ENCODE measurements at places on chromosomes 5 and 9.
A peak's percentile ranks its signal among the peaks of the same experiment; 100 is the strongest.

DNA sequence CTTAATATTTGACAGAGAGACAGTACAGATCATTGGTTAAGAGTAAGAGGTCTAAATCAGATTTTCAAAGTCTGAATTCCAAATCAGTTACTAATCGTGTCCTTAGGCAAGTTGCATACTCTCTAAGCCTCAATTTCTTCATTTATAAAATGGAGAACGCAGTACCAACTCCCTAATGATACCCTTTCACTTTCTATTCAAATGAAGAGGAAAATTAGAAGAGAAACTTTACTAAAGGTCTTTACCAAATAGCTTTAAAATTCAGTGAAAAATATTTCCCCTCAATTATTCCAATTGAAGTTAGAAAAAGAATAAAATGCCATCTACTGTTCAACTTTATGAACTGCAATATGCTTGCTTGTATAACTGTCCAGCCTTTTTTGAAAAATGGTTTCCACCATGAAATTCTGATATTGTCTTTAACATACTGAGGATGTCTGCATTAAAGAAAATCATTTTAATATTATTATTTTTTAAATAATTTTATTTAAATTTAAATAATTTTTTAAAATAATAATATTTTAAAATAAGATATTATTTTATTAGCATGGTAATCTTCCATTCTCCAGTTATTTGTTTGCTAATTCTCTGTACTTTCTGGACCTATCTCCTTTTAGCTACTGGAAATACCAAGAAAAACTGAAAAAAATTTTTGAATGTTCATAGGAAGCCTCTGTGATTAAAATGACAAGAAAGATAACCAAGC lies 36.0 kb downstream of the POC5 start:
- peak; percentile 21 for DNase-seq

DNA sequence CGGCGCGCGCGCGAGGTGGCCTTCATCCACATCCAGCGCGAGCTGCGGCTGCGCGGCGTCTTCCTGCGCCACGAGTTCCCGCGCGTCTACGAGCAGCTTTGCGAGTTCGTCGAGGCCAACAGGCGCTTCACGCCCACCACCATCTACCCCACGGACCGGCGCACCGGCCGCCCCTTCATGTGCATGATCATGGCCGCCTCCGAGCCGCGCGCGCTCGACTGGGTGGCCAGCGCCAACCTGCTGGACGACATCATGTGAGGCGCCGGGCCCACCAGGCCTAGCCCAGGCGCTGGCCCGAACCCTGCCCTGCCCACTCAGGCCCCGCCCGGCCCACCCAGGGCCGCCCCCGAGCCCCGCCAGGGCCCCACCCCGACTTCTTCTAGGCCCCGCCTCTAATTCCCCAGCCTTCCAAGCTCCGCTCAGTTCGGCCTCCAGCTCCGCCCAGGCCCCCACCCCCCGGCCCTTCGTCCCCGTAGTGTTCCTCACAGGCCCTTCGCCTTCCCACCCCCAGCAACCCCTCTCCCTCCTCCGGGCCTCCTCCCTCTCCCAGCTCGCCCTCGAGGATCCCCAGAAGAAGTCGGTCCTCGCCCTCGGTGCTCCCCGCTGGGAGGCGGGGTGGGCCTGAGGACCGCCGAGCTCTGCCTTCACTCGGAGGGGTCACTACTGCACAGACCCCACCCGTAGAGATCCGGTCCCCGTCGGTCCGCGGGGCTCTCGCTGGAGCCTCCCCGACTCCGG lies 2.0 kb upstream of the PHPT1 start:
- DNase-seq: no peak

DNA sequence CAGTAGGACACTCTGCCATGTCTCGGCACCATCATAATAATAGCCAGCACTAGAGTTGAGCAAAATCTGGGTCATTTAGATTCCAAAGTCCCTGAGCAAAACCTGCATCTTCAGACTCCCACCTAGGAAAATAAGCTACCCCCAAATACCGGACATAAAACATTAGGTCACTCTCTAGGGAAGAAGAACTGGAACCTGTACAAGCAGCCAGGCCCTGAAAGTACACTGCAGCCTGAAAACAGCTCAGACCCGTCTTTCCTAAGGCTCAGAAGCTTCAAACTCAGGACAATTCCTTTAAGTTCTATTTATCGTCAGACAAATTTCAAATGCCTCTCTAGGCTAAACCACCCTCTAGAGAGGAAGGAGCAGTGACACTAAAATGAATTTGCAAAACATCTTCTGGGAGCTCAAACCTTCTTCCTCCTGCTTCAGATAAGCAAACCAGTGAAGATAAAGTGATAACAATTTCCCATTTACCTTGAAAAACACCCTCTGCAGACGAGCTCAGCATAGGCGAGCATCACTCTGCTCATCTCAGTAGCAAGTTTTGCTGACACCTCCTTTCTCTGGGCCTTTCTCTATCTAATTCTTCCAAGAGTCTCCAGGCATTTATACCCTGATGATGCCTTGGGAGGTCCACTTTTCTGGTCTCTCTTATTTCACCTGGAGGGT lies 34.0 kb downstream of the ADAM19 start:
- DNase-seq: no peak

GRCh38 chr5:103232393-103232999 lies 26.1 kb upstream of the MACIR start:
- DNase-seq: peak; percentile 24

GRCh38 chr9:3478549-3478953 lies 47.2 kb downstream of the RFX3 start:
- peak; percentile 13 for DNase-seq

DNA sequence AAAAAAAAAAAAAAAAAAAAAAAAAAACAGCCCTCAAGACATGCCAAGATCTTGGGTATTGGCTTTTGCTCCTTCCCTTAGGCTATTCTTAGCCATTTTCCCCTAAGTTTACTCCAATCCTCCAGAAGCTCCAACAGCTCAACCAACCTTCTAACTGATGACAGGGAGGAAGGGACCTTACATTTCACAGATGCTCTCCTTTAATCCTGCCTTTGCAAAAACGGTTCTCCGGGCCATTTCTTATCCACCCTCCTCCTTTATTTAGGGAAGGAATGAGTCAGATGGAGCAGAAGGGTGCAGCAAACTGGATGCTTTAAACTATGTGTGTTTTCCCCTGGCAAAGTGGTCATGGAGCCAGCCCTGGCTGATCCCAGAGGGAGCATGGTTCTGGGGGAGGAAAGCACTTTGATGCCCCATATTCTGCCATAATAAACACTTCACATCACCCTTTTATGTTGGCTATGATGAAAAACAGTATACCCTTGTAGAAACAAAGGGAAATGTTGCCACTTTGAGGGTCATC lies 369.4 kb upstream of the DMAC1 start:
- DNase-seq: no peak

GRCh38 chr5:40437452-40437861 lies 242.3 kb upstream of the PTGER4 start:
- DNase-seq: peak; percentile 87

DNA sequence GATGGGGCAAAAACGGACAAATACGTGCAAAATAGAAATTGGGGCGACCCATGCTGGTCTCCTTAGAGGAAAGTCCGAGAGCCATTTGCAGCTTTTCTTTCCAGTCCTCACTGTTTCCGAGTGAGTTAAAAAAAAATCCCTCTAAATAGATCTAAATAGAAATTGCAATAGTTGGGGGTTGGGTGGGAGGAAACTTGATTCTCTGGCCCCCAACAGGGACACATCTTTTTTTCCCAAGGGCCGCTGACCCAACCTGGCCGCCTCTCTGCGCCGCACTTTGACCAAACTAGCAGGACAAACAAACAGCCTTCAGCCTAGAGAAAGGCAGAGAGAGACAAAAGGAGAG lies 2.8 kb upstream of the NKX2-5 start:
- no peak for DNase-seq

GRCh38 chr5:150757087-150757649 lies 1.6 kb downstream of the DCTN4 start:
- no peak for DNase-seq

DNA sequence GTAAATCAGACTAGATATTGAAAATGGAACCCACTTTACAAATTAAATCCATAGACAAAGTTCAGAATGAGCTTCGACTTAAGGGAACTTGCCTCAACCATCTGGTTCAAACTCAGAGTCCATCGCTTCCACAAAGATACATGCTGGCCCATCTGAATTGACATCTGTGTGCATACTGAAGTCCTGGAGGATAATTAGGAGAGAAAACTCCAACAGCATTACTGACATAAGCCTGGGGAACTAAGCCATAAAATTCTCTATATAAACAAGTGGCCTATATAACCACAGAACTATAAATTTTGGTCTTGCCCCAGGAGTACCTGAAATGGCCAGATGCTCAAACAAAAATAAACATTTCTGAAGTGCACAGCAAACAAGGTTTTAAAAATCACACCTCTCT lies 94.4 kb downstream of the IZUMO3 start:
- no peak for DNase-seq

DNA sequence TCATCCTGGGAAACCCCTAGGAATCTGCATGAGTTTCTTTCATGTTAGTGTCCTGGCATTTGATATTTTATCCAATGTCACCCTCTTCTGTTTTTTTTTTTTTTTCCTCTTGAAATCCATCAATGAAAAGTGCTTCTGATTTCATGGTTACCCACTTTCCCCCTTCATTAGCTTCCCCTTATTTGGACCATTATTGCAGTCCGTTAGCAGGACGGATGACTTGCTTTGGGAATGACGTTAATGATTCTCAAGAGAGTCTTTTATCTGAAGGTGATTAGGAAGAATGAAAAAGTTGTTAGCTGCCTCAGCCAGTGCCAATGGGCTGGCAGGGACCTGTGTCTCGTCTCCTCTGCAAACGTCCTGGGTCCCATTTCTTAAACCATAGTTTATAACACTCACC lies 134.7 kb downstream of the SEMA6A start:
- DNase-seq: no peak

DNA sequence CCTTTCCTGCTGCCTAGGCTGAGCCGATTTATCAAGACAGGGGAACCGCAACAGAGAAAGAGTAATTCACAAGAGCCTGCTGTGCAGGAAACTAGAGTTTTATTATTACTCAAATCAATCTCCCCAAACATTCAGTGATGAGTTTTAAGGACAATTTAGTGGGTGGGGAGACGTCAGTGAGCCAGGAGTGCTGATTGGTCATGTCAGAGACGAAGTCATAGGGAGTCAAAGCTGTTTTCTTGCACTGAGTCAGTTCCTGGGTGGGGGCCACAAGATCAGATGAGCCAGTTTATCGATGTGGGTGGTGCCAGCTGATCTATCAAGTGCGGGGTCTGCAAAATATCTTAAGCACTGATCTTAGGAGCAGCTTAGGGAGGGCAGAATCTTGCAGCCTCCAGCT lies 19.0 kb downstream of the SNX24 start:
- DNase-seq: no peak

DNA sequence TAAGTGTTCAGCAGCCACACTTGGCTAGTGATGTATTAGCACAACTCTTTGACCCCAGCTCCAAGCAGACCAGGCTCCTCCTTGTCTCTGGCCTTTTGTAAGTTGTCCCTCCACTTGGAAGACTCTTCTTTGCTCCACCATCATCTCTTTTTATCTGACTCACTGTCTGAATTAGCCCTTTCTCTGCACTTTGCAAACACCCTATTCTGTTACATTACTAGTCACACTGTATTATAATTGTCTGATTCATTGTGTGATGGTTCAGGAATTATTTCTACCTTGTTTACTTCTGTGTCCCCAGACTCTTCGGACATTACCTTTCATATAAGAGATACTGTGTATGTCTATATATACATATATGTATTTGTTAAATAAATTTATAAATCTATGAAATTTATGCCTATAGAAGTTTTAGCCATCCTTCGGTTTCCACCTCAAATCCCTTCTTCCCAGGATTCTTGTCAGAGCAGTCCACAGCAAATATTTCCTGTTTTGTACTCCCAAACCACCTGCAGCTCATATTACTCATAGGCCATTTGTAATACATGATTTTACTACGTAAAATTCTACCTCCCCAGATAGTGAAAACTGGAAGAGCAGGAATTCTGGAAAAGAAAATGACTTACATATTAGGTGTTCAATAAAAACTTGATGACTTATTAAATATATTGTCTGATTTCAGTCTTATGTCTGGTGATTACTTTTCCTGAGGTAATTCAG lies 69.0 kb downstream of the MTAP start:
- no peak for DNase-seq
